ENCODE measurements at places on chromosomes 13 and 19.

DNA sequence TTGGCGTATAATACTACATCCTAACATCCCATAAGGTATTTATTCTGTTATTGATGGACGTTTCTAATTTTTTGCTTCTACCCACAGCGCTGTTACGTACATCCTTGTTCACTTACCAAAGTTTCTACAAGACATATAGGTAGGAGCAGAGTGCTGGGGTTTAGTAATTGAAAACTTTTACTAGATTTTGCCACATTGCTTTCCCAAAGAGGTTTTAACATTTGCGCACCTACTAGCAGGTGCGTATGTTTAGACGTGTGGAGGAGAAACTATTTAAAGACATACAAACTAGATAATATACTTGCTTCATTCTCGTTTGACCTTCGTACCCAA, 559 bp upstream of the RPL21 start:
- DNase-seq, result no peak

DNA sequence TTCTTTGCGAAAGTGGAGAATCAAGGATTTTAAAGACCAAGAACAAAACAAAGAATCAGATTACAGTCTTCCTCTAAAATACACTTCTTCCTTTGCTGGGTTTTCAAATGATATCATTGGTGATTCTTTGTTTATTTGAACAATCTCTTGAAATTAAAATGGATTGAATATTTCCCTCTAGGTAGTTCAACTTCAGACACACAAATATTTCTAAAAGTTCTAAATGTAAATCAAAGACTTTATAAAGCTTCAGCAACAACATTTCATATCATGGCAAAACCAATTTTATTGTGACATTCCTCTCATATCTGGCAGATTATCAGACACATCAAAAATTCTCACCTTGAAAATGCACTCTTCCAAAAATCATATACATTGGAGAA, 13.0 kb downstream of the ZIC2 start:
- DNase-seq, result no peak

DNA sequence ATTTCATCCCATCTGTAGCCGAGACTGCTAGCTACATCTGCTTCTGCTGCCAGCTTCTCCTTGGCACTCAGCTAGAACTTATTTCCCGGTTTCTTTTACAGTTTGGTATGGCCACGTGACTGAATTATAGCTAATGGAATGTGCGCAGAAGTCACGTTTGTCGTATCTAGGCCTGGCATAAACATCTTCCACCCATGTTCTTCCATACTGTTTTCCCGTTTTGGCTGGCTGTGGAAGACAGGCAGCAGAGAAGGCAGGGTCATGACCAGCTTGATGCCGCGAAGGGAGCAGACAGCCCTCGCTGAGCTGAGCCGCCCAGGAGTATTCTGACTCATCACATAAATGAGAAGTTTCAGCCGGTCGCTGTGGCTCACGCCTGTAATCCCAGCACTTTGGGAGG, 186.7 kb downstream of the RFC3 start:
- no peak for DNase-seq

- no peak for DNase-seq
Measured at GRCh38 chr13:105991622-105992277, 543.7 kb downstream of the EFNB2 start.

DNA sequence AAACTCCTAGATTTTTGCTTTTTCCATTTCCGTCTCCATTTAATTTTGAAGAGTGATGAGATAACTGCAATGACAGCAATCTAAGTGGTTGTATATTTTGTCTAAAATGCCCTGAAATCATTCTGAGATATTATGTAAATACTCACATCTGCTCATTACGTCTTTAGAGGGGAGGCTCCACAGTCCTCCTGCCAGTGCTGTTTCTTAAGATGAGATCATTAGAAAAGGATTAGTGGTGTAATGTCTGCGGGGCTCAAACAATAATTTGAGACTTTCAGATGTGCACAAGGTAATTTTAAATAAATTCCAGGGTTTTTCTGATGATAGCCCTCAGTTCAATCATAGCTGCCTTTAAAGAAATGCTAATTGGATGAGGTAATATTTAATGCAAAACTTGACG, 437.9 kb downstream of the FOXO1 start:
- no peak for DNase-seq

GRCh38 chr13:100045355-100045754, 43.5 kb upstream of the PCCA start:
- no peak for DNase-seq

DNA sequence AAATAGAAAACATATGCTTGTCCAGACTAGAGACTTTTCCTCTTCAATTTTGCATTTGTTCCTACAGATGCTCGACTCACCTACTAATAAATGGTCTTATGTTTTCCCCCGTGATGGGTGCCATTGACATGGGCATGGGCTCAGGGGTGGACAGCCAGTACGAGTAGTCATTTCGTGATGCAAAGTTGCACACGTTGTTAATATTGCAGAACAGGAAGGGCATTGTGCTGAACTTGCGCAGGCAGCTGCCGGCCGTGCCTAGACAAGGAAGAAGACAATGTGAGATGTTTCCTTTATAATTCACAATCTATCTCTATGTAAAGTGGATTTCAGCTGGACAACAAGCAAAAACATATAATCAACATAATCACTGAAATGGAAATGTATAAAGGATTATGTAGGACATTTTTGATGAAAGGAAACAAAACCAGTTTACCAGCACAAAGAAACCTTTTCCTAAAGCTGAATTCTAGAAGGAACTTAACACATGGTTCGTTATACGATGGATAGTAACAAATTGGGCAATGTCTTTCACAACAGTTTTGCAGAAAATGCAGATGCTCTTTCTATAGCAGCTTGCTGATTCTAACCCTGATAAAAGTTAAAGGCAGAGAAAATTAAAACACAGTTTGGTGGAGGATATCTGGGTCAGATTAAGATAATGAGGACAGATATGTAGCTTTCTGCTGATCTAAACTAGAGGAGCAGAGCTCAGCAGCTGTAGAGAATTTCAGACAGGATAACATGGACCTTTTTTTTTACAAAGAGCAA, 145.7 kb downstream of the COL4A1 start:
- DNase-seq, result no peak
